Fibroblast of lung (primary cell): ENCODE measurements at places on chromosomes 1 and 21. TPM values are rescaled to one million over a fixed set of nuclear protein-coding genes. Genes with fewer than 3 reads are reported as not detected.

Gene IVL
- total RNA-seq: not detected in 2 replicates

Gene SPRR2G
- total RNA-seq: not detected in 2 replicates

Gene SLC25A34
- total RNA-seq: 0.77 and 0.83 TPM in 2 replicates

Gene FGR
- under 0.01 TPM in 1 of 2 replicates, not detected in the other for total RNA-seq

Gene TMEM52
- total RNA-seq: 0.17 TPM in 1 of 2 replicates, not detected in the other

Gene KIF21B
- total RNA-seq: under 0.01 and 0.26 TPM in 2 replicates

Gene PROK1
- not detected in 2 replicates for total RNA-seq

Gene KHDRBS1
- 42.1 and 56.0 TPM in 2 replicates for total RNA-seq

Gene VWA5B1
- not detected in 2 replicates for total RNA-seq

Gene HMCN1
- 6.8 and 12.3 TPM in 2 replicates for total RNA-seq

Gene ATP6V1G3
- total RNA-seq: not detected in 2 replicates

Gene GJC2
- 6.7 and 13.4 TPM in 2 replicates for total RNA-seq

Gene ANKRD65
- 1.3 and 2.0 TPM in 2 replicates for total RNA-seq

Gene CNR2
- not detected in 2 replicates for total RNA-seq

Gene TDRD10
- under 0.01 TPM in 1 of 2 replicates, not detected in the other for total RNA-seq

Gene EFNA1
- 0.26 TPM in 1 of 2 replicates, not detected in the other for total RNA-seq

Gene TRIM67
- total RNA-seq: under 0.01 and 0.17 TPM in 2 replicates

Gene LCE6A
- total RNA-seq: not detected in 2 replicates

Gene SPRR2E
- total RNA-seq: not detected in 2 replicates

Gene RNF223
- total RNA-seq: not detected in 2 replicates

Gene CYP4Z1
- not detected in 2 replicates for total RNA-seq

Gene CR1L
- under 0.01 TPM in 1 of 2 replicates, not detected in the other for total RNA-seq

Gene CFHR4
- total RNA-seq: not detected in 2 replicates

Gene NPPA
- total RNA-seq: not detected in 2 replicates

Gene CFAP141
- total RNA-seq: not detected in 2 replicates

Gene FCN3
- not detected in 2 replicates for total RNA-seq

Gene PTGER3
- 0.51 and 1.5 TPM in 2 replicates for total RNA-seq

Gene SLC9C2
- not detected in 2 replicates for total RNA-seq

Gene F13B
- total RNA-seq: not detected in 2 replicates

Gene PRRC2C
- 31.8 and 50.4 TPM in 2 replicates for total RNA-seq

Gene HNRNPCL1
- total RNA-seq: not detected in 2 replicates

Gene ETV3L
- total RNA-seq: not detected in 2 replicates

Gene MROH9
- 0.26 TPM in 1 of 2 replicates, not detected in the other for total RNA-seq

Gene CALML6
- under 0.01 and 0.17 TPM in 2 replicates for total RNA-seq

Gene ATP1A2
- 1.8 and 32.9 TPM in 2 replicates for total RNA-seq

Gene AQP10
- total RNA-seq: not detected in 2 replicates

Gene PSMB4
- 335 and 339 TPM in 2 replicates for total RNA-seq

Gene FCRL2
- total RNA-seq: not detected in 2 replicates

Gene TMPRSS15
- total RNA-seq: not detected in 2 replicates

Gene CFHR2
- total RNA-seq: not detected in 2 replicates

Gene AKNAD1
- total RNA-seq: 0.17 and 0.26 TPM in 2 replicates

Gene NLRP3
- under 0.01 TPM in 1 of 2 replicates, not detected in the other for total RNA-seq

Gene PLEKHA6
- 1.5 and 3.8 TPM in 2 replicates for total RNA-seq

Gene CLCA4
- not detected in 2 replicates for total RNA-seq

Gene DNASE2B
- not detected in 2 replicates for total RNA-seq

Gene POFUT2
- total RNA-seq: 34.2 and 56.0 TPM in 2 replicates

Gene PSRC1
- total RNA-seq: 4.1 and 8.3 TPM in 2 replicates
